Activated naive CD4-positive, alpha-beta T cell (primary cell): ENCODE measurements at places on chromosomes 2 and 18.

- DNase-seq = no peak
These were observed 132.2 kb upstream of the SP5 start for GRCh38 chr2:170582751-170583463.

GRCh38 chr2:16055848-16056580, 115.7 kb downstream of the MYCN start:
- DNase-seq = no peak

DNA sequence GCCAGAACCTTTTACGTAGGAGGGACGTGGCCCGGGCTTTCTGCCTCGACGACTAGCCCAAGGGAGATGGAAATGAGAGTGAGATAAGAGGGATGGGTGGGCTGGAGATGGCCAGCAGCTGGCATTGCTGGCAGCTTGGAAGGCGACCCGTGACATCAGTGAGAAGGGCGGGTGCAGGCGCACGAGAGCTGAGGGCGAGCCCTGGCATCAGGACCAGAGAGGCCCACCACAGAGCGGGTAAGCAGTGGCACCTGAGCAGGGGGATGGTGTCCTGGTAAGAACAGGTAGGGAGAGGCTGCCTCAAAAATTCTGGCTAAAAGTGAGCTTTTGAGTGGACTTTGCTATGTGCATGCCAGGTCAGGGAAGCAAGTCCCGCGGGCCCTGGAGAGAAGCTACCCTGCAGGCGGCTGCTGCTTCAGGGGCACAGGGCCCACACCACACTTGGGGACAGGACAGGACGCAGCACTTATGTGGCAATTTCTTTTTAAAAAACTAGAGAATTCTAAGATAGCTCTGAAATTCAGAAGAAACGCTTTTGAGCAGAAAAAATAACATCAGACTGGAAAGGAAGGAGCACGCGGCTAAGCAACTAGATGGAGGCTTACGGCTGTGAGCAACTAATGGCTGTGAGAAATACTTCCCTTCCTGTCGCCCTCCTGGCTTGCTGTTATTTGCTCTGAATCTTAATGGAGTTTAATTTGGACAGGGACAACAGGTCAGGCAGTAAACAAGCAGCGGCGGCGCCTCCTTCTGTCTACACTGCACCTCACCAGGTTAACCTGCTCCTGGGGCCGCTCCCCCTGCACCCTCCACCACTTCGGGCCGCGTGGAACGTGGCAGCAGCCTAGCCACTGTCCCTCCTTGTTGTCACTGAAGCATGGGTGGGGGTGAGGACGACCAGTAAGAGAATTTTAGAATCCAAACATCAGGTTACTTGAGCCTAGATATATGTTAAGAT, 20.5 kb downstream of the THAP4 start:
- no peak for DNase-seq

DNA sequence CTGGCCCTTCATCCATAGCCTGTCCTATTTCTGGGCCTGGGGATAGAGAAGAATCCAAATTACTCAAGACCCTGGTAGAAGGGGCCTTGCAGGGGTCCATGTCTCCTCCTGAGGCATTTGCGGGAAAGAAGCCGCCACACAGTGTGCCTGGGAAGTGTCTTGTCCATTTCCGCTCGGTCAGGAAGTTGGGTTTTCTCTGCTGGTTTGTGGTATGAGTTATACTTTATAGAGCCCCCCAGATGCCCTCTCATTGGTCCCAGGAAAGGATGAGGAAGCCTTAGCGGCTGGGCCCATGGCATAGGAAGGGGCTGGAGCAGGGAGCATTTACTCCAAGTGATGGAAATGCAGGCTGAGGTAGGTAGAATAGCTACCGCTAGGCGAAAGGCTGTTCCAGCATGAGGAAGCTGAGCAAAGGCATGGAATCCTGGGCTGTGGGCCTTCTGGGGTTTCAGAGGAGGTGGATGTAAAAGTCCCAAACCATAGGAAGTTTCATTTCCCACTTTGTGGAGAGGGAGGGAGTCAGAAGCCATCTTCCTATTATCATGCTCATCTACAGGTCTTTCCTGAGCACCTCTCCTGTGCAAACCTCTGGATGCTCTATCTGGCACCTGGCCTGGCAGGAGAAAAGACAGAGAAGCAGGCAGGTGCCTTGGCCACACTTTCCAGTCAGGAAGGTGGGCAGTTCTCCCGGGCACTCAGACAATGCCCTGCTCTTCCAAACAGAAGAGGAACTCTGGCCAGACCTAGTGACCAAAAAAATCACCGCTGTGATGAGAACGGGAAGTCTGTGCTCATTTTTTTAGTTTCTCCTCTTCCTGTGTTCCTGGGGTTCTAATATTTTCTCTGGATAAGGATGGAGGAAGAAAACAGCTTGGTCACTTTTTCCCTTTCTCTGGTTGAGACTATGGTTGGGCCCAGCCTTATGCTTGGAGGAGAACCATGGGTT, 2.6 kb upstream of the CD207 start:
- no peak for DNase-seq

DNA sequence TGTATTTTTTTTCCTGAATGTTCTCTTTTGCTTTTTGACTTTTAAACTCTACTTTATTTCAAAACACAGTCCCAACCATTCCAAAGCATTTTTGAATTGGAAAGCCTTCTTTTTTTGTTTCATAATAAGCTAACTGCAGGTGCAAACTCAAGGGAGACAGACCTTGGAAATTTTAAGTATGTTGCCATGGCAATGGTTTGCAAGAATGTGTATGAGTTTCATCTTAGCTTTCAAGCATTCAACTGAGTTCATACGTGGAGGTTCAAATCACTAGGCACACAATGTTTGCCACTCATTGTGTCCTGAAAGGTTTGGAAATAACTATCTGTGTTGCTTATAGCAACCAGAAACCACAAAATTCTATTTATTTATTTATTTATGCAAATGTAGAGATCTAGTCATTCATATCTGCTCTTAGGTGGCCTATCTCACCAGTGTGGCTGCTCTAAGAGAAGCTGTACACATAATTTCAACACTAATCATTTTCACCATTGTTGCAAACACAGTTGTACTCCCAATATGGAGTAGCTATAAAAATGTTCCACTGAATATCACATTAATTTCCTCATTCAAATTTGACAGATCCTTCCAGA, 805.7 kb upstream of the FSHR start:
- no peak for DNase-seq

DNA sequence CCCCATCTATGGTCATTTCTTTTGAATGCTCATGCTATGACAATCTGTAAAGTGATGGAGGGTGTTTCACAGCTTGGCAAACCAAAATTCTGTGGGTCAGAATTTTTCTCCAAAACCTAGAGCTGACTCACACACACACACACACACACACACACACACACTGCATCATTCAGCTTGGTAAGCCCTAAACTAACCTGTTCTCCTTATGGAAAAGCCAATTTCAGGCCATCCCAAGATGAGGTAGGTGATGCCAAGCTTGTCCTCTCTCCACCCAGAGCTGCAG, 45.0 kb upstream of the NRP2 start:
- no peak for DNase-seq

DNA sequence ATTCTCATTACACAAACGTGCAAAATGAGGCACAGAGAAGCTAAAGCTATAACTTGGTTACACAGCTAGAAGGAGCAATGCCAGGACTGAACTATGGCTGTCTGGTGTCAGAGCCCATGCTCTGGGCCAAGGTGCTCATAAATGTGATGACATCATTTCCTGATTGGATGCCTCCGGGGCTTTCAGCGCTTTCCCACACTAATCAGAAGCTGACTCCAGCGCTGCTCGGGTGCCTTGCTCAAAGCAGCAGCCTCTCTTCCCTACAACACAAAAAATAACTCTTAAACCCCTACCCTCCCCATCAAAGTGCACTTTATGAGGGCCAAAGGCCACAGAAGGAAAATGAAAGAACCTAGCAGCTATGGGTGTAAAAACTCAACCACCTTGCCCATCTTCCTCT, 90.7 kb downstream of the STK39 start:
- DNase-seq = no peak

DNA sequence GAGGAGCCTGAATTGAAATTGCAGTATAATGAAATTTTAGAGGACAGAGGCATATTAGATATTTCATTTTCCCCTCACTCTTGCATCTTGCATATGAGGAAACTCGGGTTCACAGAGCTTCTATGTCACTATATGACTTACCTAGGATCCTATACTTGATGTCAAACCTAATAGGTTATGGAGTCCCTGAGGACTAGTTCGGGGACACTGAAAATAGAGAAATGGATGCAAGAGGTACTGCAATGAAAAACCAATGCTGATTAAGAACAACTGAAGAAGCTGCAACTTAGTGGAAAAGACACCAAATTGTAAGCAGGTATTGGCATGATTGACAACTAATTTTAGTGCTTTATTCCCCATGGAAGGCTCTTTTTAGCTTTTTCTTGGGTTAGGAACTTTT, 210.1 kb downstream of the IKZF2 start:
- DNase-seq = no peak

- DNase-seq = no peak
These were observed 12.6 kb downstream of the NT5DC4 start for GRCh38 chr2:112733456-112733855.

DNA sequence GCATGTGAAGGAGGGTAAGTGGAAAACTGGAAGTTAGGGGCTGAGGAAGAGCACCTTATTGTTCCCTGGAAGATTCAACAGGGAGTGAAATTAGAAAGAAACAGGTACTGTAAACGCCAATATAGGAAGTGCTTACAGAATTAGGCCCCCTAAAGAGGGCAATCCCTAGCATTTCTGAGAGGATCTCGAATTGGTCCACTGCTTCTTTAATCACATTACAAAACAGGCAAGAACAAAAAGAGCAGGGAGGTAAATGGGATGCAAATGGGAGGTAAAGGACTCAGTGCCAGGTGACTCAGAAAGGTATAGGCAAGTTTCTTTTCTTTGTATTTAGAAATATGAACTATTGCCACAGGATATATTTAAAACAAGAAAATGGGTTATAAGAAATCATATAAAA, 116.4 kb upstream of the FANCL start:
- DNase-seq = no peak

GRCh38 chr2:18791172-18791797, 201.9 kb upstream of the NT5C1B start:
- no peak for DNase-seq

DNA sequence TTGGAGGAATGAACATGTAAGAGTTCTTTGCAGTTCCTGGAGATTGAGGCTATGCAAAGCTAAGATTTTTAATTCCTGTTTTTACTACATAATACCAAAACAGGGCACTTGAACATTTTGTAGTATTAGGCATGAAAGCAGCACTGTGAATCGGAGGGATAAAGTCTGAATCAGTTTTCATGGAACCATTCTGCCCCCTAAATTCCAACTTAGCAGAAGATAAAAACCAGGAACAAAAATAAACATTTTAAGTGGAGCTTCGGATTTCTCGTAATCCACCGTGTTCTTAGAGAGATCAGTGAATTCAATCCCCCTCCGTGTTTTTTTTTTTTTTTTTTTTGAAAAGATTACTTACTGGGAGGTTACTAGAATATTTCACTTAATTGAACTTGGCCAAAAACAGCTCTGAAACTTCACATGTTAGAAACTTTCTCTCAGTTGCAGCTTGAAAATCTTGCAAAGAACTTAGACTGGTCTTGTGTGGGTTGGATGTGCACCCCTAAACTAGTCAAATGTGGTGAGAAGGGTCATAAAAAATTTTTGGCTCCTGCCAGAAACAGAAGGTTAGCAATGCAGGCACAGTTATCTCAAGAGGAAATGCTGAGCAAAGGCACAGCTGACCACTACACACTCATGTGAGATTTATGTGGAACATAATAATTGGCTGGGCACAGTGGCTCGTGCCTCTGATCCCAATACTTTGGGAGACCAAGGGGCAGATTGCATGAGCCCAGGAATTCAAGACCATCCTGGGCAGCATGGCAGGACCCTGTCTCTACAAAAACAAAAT, 145.4 kb upstream of the RNF152 start:
- DNase-seq = no peak

- no peak for DNase-seq
These were observed 31.3 kb upstream of the LRATD1 start for GRCh38 chr2:14601156-14601770.

DNA sequence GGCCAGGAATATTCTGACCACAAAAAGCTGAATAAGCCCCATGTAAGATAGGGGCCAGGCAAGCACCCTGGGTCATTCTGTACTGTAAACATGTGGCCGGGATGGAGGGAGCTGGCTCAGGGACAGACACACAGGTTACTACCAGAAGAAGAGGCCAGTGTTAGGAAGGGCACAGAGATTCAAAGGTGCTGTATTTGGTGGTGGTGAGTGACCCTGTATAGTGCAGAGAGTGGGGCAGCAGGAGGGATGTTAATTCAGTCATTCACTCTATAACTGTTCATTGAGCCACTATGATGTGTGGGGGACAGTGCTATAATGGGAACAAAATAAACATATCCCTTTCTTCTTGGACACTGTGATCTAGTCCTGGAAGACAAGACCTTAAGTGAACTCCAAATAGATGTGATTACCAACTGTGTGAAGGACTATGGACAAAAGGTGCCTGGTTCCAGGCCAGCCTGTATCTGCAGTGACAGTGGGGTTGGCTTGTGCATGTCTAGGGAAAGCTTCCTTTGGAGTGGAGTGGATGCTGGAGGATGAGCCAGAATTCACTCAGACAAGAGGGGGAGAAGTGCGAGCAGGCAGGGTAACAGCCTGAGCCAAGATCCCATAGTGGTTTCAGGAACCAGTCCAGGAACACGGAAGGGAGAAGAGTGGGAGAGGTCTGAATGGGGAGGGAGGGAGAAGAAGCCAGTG, 8.3 kb downstream of the MOCOS start:
- no peak for DNase-seq

- DNase-seq = no peak
These were observed 224.0 kb upstream of the SIX2 start for GRCh38 chr2:45233301-45233700.
